ENCODE measurements at places on chromosomes 12 and 14. TPM values are rescaled to one million over a fixed set of nuclear protein-coding genes. Genes with fewer than 3 reads are reported as not detected.

The CHST11 gene
- total RNA-seq, result 3.4 TPM

The MLH3 gene
- total RNA-seq, result 20.5 TPM

The EPYC gene
- total RNA-seq, result not detected

The KRT6A gene
- not detected for total RNA-seq

The NABP2 gene
- 47.1 TPM for total RNA-seq

The C12orf56 gene
- 1.1 TPM for total RNA-seq

The NRIP2 gene
- total RNA-seq, result not detected

The KRT2 gene
- total RNA-seq, result not detected

The TMEM119 gene
- 1.9 TPM for total RNA-seq

The LIN7A gene
- total RNA-seq, result 0.57 TPM

The VCPKMT gene
- total RNA-seq, result 8.4 TPM

The MYF5 gene
- 957 TPM for total RNA-seq

The ZNF891 gene
- 1.0 TPM for total RNA-seq

The ENTPD5 gene
- 11.8 TPM for total RNA-seq

The FAM90A1 gene
- not detected for total RNA-seq

The CLEC4D gene
- not detected for total RNA-seq
